ENCODE measurements at places on chromosomes 2 and 18.
A peak's percentile ranks its signal among the peaks of the same experiment; 100 is the strongest.

GRCh38 chr2:893311-893710, 57.3 kb upstream of the SNTG2 start:
- DNase-seq = no peak

- no peak for DNase-seq
Observed at GRCh38 chr18:37483221-37483971, 82.2 kb downstream of the CELF4 start.

- DNase-seq = no peak
Observed at GRCh38 chr2:208609166-208609804, 202.7 kb downstream of the PTH2R start.

GRCh38 chr2:121335294-121336290, 50.6 kb upstream of the TFCP2L1 start:
- no peak for DNase-seq

DNA sequence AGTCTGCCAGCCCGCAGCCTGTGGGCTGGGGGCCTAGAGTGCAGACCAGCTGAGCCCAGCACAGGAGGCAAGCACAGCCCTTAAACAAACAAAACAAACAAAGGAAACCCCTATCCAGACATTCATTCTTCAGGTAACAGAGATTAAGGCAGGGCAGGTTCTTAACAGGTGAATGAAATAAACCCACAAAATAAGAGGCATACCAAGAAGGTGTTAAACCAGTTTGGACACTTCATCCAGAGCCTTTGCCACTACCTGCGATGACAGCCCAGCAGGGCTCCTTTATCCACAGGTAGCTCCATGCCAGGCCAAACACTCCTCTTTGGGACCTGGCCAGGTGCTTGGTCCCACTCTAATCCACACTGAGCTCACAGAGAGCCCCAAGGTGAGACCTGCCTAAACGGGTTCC, 209.7 kb upstream of the SIX2 start:
- DNase-seq = no peak

- no peak for DNase-seq
Observed at GRCh38 chr18:58258692-58259342, 214.8 kb downstream of the NEDD4L start.

GRCh38 chr2:119260646-119261492, 37.2 kb downstream of the STEAP3 start:
- DNase-seq = no peak

DNA sequence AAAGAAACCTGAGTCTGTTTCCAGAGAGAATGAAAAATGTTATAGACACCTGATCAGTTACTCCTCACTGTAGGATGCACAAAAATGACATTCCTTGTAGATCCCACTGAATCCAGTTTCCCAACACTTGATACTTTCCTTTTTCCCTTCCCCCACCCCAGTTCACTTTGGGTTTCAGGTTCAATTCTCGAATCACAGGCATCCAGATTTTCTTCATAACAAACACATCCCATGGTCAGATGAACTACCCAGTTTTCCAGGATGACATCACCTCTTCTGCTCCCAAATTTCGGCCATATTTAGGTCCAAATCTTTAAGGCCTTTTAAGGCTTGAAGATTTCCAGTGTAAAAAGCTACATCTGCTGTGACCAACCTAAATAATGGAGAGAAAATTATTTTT, 51.5 kb downstream of the UGP2 start:
- no peak for DNase-seq

DNA sequence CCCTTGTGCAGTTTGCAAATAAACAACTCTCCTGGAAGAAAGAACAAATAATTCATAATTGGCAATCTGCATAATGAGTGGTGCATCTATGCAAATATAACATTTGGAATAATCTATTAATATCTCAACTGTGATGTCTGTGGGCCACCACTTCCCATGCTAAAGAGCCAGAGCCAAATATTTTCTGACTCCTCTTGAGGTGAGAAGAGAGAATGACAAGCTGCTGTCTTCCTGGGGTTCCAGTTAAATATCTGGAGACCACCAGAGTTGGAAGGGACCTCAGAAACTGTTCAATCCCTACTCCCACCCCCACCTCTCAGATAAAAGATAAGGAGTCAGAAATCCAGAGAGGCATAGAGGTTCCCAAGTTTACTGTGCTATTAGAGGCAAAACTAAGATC, 241.0 kb upstream of the SLC14A2 start:
- no peak for DNase-seq

GRCh38 chr2:66587216-66587615, 152.3 kb downstream of the MEIS1 start:
- no peak for DNase-seq

- DNase-seq = no peak
Observed at GRCh38 chr2:8152392-8153257, 529.2 kb upstream of the ID2 start.

DNA sequence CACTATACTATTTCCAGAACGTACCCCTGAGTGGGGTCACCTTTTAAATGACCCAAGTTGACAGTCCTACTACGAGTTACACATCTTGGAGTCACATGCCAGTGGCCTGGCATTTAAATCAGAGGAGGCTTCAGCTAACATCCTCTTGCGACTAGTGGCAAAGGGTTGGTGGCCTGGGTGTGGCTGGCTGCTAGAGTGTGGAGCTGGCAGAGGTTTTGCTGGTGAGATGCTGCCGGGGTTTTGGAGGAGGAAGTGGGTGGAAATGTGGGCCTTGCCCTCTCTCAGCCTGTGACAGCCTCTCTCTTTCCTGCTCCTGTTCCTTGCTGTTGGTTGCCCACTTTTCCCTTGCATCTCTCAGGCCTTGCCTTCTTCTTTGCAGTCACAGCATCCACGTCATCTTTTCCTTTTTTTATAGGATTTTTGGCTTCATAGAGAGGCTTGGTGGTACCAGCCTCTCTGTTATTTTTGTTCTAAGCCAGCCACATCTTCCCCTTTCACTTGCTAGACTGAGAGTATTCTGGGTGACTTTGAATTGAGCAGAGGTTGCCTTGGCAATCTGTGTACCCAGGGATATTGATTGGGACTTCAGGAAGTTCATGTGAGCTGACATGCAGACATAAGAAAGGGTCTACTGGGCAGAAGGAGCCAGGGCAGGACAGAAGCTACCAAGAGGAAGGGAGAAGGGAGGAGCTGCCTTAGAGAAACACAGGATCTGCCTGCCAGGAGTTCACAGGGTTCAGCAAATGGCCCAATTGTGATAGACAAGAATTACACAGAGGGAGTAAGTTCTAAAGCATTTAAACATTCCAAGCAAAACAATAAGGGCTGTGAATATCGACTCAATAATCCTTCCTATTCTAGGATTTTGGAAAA, 55.4 kb downstream of the CDC42EP3 start:
- peak; percentile 23 for DNase-seq

GRCh38 chr2:85623991-85624390, 8.0 kb downstream of the USP39 start:
- DNase-seq = no peak

GRCh38 chr2:72157871-72158771, 10.5 kb upstream of the CYP26B1 start:
- no peak for DNase-seq

DNA sequence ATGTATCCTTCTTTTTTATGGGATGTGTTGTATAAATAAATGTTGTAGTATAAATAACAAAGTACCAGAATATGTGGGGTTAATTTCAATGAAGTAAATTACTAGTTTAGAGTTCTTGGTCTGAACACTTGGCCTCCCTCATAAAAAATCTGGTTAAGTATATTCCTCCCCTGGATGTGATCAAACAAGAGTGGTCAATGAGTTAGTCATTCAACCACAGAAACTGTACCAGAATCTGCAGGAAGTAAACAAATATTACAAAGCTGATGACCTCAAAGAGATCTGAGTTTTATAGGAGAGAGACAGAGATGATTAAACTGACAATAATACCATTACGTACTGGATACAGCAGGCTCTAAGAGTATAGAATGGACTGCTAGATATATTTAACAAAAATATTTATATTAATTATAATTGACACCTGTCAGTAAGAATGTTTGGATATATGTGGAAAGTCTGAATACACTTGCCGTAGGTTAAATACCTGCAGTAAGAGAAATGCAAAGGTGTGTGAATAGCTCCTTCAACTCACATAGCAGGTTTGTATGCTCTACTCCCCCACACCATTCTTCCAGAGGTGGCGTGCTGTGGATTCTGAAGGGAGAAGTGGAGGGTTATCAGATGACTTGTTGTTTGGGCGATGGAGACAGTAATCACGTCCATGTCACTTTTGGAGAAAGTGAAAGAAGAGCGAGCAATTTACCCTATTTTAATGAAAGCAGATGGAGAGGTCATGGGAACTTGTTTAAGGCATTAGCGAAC, 108.3 kb upstream of the LRATD1 start:
- no peak for DNase-seq

DNA sequence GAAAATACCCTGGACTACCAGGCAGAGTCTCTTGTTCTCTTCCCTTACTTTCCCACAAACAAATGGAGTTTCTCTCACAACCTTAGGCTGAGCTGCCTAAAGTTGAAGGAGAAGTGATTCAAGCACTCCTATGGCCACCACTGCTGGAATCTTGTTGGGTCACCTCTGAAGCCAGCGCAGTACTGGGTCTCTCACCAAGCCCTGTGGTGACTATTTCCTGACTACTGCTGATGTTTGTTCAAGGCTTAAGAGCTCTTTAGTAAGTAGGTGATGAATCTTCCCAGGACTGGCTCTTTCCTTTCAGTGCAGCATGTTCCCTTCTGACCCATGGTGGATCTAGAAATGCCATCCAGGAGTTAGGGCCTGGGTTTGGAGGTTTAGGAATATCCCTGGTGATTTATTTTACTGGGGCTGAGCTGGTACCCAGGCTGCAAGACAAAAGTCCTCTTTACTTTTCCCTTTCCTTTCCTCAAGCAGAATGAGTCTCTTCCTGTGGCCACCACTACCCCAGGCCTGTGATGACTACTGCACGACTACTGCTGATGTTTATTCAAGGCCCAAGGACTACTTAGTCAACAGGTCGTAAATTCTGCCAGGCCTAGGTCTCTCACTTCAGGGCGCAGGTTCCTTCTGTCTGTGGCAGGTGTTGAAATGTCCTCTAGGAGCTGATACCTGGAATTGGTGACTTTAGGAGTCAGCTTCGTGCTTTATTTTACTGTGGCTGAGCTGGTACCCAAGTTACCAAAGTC, 121.8 kb downstream of the SLC4A10 start:
- DNase-seq = no peak

DNA sequence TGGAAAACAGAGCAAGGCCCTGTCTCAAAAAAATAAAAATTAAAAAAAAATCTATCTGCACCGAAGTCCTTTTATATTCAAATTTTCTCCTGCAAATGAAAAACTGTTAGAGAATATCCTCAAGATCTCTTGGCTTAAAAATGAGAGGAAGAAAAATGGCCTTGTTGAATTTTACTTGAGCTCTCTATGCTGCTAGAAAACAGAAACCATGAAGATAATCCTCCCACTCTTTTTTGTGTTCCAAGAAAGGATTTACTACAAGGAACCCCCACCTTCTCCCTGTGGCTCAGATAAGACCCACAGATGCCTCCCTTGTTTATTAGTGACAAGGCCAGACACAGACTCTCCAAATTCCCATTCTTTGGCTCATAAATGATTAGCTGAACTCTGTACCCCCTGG, 71.0 kb downstream of the SGPP2 start:
- no peak for DNase-seq

DNA sequence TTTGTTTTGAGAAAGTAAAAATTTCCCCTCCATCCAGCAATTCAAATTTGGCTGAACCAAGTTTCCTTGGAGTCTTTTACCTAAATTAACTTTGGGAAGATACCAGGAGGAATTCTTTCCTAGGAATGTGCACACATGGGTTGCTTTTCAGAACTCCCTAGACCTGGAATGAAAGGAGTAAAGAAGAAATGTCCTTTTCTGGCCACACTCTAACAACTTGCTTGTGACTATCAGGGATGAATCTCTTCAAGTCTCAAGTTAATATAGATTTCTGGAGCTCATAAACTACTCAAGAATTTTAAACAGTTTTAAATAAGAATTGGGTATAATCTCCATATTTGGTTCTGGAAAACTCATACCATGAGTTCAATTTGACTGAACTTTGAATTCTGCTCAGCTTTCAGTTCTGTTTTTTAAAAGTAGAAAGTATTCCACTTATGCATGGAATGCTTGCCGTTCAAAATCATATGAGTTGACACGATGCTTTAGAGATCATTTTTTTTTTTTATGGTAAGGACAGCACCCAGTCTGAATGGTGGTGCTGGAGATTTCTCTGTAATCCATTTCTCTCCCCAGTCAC, 7.7 kb downstream of the RASGRP3 start:
- DNase-seq = no peak

DNA sequence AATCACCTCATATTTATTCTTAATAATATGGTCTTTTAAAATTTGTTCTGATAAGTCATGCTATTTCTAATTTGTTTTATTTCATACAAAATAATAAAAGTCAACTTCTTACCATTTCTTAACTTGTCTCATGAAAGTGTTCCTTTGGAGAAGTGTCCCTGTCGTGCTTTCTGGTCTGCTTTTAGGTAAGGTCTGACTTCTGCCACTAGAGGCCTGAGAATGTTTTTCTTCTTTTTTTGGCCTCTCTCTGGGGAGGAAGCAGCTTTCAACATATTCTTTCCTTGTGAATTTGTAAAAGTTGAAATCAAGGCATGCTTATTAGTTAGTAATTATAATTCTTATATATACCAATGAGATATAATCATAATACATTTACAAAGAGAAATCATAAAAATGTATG, 39.4 kb downstream of the MAP2 start:
- DNase-seq = no peak

DNA sequence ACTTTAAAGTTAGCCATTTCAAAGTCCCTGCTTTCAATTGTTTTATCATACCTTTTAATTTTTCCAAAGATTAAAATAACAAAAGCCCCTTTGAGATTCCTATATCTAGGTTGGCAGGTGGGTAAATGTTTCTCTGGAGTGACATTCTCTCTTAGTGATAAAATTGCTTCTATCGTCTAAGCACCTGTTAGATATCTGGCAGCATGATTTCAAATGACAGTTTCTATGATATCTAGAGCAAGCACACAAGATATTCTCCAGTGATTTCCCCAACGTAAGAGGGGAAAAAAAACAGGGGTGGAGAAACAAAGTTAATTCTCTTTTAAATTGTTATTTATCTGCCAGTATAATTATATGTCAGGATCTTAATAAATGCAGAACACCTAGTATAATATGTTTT, 610.2 kb downstream of the DSC3 start:
- no peak for DNase-seq

DNA sequence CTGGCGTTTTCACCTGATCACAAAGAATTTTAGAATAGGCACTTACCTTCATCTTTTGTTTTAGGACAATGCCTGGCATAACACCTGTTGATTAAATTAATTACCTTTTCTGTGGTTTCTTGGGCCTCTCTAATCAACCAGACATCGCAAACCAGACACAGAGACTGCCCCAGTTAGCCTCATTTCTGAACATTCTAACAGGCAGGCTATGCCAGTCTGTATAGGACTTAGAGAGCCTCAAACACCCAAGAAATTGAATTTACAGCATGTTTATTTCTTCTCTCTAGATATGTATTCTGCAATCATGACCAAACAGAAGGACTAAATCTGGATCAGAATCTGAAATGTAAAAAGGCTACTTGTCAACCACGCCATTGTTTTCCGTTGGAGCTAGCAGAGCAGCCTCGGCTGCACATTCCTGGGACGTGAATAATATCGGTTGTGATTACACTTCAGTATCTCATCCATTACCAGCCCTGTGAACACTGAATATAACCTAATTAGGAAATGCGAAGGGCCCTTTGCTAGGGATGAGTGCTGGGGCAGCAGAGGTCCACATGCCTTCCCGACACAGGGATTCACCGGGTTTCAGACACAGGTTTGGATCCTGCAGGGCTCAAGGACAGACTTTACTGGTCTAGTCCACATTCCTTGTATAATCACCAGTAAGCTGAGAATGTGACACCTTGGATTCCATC, 17.5 kb upstream of the CDC42EP3 start:
- no peak for DNase-seq
